ENCODE measurements at places on chromosomes 16 and 17.

DNA sequence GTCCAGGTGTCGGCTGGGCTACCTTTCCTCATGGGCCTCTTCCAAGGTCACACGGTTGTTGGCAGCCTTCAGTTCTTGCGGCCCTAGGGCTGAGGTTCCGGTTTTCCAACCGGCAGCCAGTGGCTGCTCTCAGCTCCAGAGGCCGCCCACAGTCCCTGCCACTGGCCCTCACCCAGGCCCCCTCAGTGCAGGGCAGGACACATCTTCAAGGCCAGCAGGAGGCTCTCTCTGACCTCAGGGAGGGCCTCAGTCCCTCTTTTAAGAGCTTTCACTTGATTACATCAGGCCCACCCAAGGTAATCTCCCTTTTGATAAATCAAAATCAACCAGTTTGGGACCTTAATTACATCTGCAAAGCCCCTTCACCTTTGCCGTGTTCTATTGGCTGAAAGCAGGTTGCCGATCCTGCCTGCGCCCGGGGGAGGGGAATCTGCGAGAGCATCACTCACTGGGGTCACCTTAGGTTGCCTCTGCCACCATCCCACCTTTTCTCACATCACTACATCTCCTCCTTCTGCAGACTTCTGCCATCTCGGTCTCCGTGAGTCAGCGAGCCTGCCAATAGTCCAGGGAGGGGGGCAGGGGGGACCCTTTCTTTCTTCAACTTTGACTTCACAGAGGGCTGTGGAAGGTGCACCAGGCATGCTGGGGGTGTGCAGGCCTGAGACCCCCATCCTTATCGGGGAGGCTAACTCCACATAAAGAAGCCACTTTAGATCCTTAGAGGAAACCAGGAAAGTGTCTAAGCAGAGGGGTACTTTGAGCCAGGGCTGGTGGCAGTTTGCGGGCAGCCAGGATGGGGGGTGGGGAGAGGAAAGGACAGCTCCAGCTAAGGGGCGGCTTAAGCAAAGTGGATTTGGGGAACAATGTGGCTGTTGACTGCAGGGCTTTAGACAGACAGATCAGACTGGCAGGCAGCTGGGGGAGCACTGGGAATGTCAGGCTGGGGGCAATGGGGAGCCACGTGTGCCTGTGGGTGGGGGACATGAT, 28.8 kb upstream of the NXPH3 start:
- peaks cover 2% of the 10 kb centered on the region for H3K4me1 ChIP-seq
- H3K27me3 ChIP-seq = peaks cover 17% of the 10 kb centered on the region
- no peak for DNase-seq
- peaks cover 7% of the 10 kb centered on the region for H3K36me3 ChIP-seq
- H3K27ac ChIP-seq = no peak overlapping the region

DNA sequence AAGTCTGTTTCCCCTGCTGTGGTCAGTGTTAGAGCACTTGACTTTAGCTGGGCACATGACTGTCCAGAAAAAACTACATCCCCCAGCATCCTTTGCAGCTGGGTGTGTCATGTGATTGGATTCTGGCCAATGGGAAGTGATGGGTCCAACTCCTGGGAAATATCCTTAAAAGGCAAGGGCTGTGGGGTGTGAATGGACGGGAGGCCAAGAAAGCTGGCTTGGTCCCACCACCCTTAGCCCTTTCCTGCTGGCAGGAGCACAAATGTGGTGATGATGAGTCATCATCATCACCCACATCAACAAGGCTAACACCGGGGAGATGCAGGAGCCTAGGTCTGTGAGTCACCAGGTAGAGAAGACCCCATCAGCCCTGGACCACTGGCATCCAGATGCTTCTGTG, 341.7 kb downstream of the C16orf95 start:
- no peak overlapping the region for H3K27ac ChIP-seq
- no peak overlapping the region for H3K4me3 ChIP-seq
- H3K27me3 ChIP-seq = no peaks in the 10 kb centered on the region
- no peak for DNase-seq
- no peaks in the 10 kb centered on the region for H3K4me1 ChIP-seq

GRCh38 chr17:78040440-78041385, 82.2 kb downstream of the TNRC6C start:
- peak overlapping the region; percentile 53 for H3K27ac ChIP-seq
- H3K36me3 ChIP-seq = peaks cover 13% of the 10 kb centered on the region
- peak overlapping the region; percentile 82 for H3K4me3 ChIP-seq

DNA sequence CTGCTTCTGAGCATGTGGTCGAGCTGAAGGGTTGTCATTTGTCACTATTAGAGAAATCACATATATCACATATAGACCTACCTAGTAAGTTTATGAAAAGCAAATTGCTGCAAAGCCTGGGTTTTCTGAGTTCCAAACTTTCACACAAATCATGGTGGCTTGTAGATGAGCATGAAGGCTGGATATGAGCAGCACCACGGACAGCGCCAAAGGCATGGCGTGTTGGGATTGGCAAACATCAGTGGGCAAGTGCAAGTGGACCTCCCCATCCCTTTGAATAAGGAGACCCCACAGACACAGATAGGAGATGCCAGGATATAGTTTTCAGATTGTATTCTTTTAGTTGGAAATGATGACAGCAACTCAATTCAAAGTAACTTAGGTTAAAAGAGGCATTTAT, 77.6 kb upstream of the CACNG3 start:
- DNase-seq = no peak
- no peak overlapping the region for H3K27ac ChIP-seq
- H3K4me1 ChIP-seq = peaks cover 7% of the 10 kb centered on the region
- H3K4me3 ChIP-seq = no peak overlapping the region

- no peaks in the 10 kb centered on the region for H3K27me3 ChIP-seq
- H3K27ac ChIP-seq = no peak overlapping the region
Measured at GRCh38 chr16:64092271-64092670, 1029.6 kb downstream of the CDH11 start.

DNA sequence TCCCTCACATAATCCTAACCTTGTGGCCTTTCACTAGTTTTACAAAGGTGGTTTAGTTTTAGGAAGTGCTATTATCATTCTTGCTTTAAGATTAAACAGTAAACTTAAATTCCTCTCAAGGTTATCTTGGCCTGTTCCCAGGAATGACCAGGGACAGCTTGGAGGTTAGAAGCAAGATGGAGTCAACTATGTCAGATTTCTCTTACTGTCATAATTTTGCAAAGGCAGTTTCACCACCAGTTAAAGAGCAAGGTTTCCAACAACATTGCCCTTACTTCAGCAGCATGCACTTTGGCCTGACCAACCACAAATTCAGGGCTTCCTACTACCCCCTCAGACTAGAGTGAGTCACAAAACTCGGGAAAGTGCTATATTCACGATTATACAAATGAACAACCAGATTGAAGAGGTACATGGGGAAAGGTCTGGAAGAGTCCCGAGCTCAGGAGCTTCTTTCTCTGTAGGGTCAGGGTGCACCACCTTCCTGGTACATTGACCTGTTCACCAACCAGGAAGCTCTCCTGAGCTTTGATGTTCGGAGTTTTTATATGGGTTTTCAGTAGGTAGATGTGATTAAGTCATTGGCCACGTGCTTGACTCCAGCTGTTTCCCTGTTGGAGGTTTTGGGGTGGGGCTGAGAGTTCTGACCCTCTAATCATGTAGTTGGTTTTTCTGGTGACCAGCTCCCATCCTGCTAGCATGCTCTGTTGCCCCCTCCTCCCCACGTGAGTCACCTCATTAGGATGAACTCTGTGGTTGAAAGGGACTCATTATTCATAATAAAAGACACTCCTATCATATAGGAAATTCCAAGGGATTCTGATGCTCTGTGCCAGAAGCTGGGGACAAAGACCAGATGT, 19.4 kb downstream of the RHOT1 start:
- peaks cover 5% of the 10 kb centered on the region for H3K4me1 ChIP-seq
- DNase-seq = no peak
- H3K27me3 ChIP-seq = no peaks in the 10 kb centered on the region
- H3K4me3 ChIP-seq = no peak overlapping the region
- no peak overlapping the region for H3K27ac ChIP-seq
- H3K36me3 ChIP-seq = no peaks in the 10 kb centered on the region

DNA sequence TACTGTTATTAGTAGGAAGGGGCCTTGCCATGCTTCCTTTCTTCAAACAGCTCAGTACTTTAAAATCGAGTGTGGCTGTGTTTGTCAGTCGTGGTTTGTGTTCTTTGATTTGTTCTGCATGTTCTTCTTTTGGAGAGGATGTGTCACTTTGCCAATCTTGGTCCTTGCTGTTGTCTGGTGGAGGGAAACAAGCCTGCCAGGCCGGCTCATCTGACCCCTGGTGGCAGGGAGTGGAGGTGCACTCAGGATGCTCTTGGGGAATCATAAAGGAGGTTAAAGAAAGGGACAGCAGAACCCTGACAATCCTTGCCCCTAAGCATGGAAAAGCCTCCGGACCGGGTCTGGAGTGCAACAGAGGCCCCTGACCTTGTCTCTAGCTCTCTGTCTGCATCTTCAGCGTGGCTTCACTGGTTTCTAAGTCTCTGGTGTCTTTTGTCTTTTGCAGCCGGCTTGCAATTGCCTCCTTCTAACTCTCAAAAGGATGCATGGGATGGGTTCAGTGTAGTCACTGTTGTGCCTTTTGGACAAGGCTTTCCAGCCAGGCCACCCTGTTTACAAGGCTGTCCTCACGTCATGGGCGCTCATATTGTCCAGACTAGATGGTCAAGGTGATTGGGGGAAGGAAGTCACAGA, 135.8 kb downstream of the WWOX start:
- DNase-seq = peak; percentile 56
- H3K4me3 ChIP-seq = no peak overlapping the region
- peaks cover 2% of the 10 kb centered on the region for H3K4me1 ChIP-seq
- H3K36me3 ChIP-seq = peaks cover 2% of the 10 kb centered on the region
- no peak overlapping the region for H3K27ac ChIP-seq

DNA sequence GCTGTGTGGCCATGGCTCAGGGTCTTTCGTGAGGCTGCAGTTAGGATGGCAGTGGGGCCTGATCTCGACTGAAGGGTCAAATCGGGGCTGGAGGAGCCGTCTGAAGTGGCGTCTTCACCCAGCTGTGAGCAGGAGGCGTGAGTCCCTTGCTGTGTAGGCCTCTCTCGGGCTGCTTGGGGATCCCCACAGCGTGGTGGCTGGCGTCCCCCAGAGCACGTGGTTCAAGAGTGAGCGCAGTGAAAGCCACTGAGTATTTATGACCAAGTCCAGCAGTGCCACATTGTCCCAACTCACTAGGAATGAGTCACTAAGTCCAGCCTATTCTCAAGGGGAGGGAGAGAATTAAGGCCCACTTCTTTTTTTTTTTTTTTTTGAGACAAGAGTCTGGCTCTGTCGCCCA, 11.7 kb upstream of the TCF25 start:
- no peak for DNase-seq
- H3K4me3 ChIP-seq = no peak overlapping the region
- H3K4me1 ChIP-seq = peaks cover 33% of the 10 kb centered on the region
- no peaks in the 10 kb centered on the region for H3K36me3 ChIP-seq

- H3K27ac ChIP-seq = no peak overlapping the region
- no peak overlapping the region for H3K4me3 ChIP-seq
- H3K36me3 ChIP-seq = peaks cover 11% of the 10 kb centered on the region
- H3K27me3 ChIP-seq = peaks cover 58% of the 10 kb centered on the region
- DNase-seq = no peak
Measured at GRCh38 chr17:38451030-38451839, 23.0 kb downstream of the ARHGAP23 start.

DNA sequence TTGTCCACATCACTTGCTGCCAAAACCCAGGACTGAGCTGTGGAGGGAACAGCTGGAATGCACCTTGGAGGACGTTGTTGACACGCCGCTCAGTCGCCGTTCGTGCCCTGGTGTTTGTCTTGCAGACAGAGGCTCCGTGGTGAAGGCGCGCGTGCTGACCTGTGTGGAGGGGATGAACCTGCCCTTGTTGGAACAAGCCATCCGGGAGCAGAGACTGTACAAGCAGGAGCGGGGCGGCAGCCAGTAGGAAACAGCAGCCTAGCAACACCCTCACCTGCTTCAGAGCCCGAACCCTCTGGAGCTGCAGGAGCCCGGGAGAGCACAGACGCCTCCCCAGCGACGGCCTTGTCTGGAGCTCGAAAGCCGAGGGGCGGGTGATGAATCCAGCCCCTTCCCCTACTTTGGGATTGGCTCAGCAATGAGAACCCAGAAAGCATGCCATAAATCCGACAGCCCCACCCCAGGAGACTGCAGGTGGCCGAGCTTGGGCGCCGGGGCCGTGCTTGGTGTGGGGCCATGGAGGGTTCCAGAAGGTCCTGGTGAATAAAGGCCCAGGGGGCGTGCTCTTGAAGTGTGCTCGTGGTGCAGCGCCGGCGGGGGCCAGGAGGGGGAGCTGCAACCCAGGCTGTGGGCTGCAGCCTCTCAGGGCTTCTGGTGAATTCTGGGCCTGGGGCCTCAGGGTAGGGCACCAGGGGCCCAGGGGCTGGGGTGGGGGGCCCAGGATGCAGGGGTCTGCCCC, 470 bp upstream of the CDK3 start:
- no peaks in the 10 kb centered on the region for H3K27me3 ChIP-seq
- no peak overlapping the region for H3K4me3 ChIP-seq
- peak overlapping the region; percentile 3 for H3K27ac ChIP-seq
- H3K36me3 ChIP-seq = no peaks in the 10 kb centered on the region
- peak; percentile 39 for DNase-seq

DNA sequence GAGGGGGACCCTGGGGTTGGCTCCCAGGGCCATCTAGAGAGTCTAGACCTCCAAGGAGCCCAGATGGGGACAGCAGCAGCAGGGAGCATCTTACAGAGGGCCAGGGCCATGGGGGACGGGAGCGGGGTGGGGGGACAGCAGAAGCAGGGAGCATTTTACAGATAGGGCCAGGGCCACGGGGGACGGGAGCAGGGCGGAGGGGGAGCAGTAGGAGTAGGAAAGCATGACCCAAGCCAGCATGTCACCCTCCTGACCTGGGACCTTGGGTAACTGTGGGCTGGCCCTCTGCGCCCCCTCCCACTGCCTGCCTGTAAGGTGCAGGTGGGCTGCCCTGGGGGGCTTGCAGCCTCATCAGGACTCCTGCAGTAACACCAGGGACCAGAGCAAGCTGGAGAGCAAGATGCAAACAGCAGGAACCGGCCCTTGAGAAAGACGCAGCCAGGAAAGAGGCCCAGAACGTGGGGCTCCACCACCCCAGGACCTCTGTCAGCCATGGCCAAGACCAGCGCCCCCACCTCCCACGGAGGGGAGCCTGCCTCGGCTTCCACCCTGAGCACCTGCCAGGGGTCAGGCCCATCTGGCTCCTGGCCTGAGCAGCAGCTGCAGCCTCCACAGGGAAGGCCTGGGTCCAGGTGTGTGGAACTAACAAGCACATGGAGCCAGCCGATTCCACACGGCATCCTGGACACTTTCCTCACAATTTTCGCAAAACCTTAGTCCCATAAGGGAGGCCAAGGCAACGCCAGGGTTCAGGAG, 2.4 kb downstream of the ZNF598 start:
- no peaks in the 10 kb centered on the region for H3K36me3 ChIP-seq
- H3K27me3 ChIP-seq = no peaks in the 10 kb centered on the region
- DNase-seq = no peak
- peak overlapping the region; percentile 83 for H3K27ac ChIP-seq
- peaks cover 25% of the 10 kb centered on the region for H3K4me1 ChIP-seq

- no peaks in the 10 kb centered on the region for H3K36me3 ChIP-seq
- H3K4me1 ChIP-seq = peaks cover 2% of the 10 kb centered on the region
- H3K27me3 ChIP-seq = peaks cover 7% of the 10 kb centered on the region
- no peak overlapping the region for H3K4me3 ChIP-seq
- no peak overlapping the region for H3K27ac ChIP-seq
Measured at GRCh38 chr16:55009581-55009980, 78.9 kb downstream of the IRX5 start.

- no peak for DNase-seq
- H3K27me3 ChIP-seq = peaks cover 7% of the 10 kb centered on the region
- no peaks in the 10 kb centered on the region for H3K36me3 ChIP-seq
- no peak overlapping the region for H3K27ac ChIP-seq
- no peak overlapping the region for H3K4me3 ChIP-seq
- no peaks in the 10 kb centered on the region for H3K4me1 ChIP-seq
Measured at GRCh38 chr16:55107851-55108250, 177.2 kb downstream of the IRX5 start.

GRCh38 chr16:57802341-57803133, at the start of gene KIFC3:
Gene KIFC3 (minus strand): TSS chr16:57802491. CDS start chr16:57798243, 4,248 bp downstream.
- H3K36me3 ChIP-seq = peaks cover 5% of the 10 kb centered on the region
- H3K4me3 ChIP-seq = peak within 1 kb of the TSS; percentile 95
- H3K4me1 ChIP-seq = peaks cover 29% of the 10 kb centered on the region
- peak within 1 kb of the TSS; percentile 67 for H3K27ac ChIP-seq
- peaks cover 41% of the 10 kb centered on the region for H3K27me3 ChIP-seq
